Esophagus squamous epithelium (tissue), 5 donors: ENCODE measurements at places on chromosomes 12 and 14.

DNA sequence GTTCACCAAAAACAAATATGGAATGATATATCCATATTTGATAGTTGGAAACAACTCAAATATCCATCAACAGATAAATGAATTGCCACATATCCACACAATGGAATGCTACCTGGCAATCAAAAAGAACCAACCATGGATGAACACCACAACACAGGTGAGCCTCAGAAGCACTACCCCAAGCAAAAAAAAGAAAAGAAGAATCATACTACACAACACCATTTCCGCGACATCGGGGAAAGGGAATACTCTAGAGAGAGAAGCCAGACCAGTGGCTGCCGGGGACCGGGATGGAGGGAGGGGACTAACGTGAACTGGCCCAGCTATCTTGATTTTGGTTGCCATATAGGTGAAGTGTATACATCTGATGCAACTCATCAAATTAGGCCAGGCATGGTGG is 41.4 kb downstream of the SCARB1 start:
- DNase-seq = no peak

DNA sequence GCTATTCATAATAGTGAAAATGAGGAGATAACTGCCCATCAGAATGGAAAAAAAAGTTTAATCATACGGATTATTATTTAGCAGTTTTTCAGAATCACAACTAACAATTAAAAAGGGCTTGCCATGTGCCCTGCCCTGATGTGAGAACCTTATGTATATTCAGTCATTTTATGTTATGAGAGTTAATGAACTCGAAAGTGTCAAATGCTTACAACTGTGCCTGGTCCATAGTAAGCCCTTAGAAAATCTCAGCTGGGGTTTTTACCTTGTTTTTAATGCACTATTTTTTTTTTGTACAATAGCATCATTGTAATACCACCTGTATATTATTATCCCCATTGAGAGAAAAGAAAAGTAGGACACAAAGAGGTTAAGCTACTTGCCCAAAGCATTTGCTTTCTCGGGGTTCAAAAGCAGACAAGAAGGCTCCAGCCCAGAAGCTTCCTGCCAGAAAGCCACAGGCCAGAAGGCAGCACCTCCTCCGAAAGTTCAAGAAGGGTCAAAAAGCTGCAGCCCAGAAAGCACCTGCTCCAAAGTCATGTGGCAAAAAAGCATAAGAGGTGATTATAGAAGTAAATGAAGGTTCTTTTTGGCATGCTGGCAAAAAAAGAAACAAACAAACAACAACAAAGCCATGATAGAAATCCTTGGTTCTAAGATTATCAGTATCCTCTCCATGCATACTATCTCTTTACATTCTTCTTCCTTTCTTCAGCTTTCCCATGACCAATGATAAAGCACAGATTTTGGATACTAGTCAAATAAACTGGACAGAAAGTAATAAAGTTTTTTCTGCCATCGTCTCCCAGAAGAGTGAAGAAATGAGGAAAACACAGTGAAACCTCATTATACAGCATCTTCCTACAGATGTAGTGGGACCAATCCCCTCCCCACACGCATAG is 59.1 kb upstream of the NAP1L1 start:
- DNase-seq = no peak

DNA sequence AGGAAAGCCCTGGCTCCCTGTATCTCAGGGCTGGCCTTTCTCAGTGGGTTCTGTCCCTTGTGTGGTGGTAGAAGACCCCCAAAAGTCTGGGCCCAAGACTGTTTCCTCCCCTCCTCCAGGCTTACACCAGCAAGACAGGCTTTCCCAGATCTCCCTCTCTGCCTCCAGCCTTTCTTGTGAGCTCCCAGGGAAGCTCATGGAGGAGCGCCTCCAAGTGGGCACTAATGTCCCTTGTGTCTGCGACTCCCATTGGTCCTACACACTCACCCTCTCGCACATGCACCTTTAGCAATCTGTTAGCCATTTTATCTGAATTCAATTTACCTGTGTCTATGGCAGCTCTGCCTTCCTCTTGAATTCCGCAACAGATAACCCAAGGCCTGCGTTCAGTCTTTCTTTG is 251.1 kb upstream of the CAND1 start:
- no peak for DNase-seq

DNA sequence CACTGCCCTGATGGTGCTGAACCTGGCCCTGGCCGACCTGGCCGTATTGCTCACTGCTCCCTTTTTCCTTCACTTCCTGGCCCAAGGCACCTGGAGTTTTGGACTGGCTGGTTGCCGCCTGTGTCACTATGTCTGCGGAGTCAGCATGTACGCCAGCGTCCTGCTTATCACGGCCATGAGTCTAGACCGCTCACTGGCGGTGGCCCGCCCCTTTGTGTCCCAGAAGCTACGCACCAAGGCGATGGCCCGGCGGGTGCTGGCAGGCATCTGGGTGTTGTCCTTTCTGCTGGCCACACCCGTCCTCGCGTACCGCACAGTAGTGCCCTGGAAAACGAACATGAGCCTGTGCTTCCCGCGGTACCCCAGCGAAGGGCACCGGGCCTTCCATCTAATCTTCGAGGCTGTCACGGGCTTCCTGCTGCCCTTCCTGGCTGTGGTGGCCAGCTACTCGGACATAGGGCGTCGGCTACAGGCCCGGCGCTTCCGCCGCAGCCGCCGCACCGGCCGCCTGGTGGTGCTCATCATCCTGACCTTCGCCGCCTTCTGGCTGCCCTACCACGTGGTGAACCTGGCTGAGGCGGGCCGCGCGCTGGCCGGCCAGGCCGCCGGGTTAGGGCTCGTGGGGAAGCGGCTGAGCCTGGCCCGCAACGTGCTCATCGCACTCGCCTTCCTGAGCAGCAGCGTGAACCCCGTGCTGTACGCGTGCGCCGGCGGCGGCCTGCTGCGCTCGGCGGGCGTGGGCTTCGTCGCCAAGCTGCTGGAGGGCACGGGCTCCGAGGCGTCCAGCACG is 4.7 kb downstream of the LTB4R start:
- DNase-seq = no peak
